Nephron progenitor cell (in vitro differentiated cells): ENCODE measurements at places on chromosomes 16 and 17.

DNA sequence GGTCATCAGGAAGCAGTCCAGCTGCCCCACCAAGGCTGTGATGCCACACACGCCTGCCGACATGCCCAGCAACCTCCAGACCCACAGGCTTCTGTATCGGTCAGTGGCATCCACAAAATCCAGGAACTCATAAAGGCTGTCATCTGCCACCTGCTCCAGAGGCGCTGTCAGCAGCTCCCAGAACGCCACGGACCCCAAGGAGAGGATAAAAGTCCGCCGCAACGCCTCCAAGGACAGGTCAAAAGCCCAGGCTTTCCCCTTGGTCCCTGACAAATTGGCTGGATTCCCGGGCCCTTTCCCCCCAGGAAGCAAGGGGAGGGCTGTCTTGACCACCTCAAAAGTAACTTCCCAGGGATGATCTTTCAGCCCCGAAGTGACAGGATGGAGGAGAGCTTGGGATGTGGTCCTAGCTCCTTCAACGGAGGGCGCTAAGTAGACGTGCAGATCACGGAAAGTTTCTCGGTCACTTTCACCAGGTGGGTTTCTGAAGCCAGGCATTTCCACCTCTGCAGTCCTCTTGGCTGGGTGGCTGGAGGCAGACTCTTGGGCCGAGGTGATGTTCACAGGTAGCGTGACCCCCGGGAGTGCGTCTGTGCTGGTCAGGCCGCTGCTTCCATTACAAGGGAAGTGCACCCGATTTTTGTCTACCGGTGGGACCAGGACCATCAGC, 854 bp downstream of the MFSD6L start:
- no peak for DNase-seq

GRCh38 chr17:56833809-56834379, at the start of the genes C17orf67 and DGKE:
Gene C17orf67 (minus strand): TSS chr17:56833920. CDS start chr17:56815810, 18,110 bp downstream.
Gene DGKE (plus strand): TSS chr17:56834151. CDS start chr17:56834796, 645 bp downstream.
- DNase-seq = peak; percentile 99

DNA sequence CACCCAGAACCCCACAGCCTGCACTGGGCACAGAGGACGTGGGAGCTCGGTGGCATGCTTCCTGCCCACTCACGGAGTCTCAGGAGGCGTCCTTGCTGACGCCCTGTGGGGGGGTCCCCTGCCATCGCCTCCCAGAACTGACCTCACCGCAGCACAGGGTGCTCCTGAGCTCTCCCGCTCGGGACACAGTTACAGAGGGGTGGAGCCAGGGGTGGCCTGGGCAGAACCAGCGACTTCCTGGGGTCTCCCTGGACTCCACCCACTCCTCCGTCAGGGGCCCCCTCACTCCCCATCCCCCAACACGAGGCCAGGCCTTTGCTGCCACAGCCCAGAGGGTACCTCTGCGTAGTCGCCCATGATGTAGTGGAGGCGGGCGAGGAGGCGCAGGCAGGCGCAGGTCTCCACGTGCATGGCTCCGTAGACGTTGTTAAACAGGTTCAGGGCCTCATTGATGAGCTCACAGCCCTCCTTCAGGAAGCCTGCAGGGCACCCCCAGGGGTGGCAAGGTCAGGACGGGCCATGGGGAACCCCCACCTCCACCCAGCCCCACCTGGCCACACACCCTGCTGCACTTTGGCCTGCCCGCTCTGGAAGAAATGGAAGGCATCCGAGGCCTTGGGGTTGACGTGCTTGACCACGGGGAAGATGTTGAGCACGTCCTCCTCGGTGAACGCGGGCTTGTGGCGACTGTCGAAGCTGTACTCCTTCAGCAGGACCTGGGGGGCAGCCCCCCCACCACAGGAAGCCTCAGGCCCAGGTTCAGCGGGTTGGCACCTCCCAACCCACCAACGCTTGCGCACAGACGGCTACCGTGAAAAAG, 17.8 kb downstream of the CLUH start:
- DNase-seq = no peak

GRCh38 chr17:39735882-39736281, 1.9 kb upstream of the GRB7 start:
- DNase-seq = no peak

DNA sequence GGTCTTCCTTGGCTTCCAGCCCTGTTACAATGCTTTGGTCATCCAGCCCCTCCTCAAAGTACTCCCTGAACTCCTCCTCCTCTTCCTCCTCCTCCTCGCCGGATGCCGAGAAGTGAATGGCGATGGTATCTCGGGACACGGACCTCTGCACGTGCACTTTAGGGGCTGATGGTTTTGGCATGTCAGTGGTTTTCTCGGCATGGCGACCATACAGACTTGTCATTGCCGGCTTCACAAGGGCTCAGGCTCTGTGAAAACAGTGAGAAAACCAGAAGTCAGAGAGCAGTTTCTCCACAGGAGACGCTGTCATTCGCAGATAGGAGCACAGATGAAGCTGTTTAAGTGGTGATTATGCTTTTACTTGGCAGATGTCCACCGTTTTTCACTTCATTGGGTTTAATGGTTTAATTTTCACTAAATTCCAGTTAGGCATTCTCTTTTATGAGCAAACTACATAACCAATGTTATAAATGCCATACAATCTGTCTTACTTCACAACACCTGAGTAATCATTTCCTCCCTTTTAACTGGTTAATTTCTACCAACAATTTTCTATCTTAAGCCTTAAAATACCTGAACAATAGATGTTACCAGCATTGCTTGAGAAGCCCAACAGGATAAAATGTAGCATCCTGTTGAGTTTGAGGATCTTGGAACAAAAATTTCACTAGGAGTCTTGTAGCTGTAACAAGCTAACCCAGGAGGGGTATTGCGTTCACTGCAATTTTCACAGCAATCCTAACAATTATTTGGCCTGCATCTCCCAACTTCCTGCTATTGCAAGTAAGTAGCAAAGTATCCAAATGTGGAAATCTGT, 48.9 kb downstream of the TEX2 start:
- DNase-seq = no peak

DNA sequence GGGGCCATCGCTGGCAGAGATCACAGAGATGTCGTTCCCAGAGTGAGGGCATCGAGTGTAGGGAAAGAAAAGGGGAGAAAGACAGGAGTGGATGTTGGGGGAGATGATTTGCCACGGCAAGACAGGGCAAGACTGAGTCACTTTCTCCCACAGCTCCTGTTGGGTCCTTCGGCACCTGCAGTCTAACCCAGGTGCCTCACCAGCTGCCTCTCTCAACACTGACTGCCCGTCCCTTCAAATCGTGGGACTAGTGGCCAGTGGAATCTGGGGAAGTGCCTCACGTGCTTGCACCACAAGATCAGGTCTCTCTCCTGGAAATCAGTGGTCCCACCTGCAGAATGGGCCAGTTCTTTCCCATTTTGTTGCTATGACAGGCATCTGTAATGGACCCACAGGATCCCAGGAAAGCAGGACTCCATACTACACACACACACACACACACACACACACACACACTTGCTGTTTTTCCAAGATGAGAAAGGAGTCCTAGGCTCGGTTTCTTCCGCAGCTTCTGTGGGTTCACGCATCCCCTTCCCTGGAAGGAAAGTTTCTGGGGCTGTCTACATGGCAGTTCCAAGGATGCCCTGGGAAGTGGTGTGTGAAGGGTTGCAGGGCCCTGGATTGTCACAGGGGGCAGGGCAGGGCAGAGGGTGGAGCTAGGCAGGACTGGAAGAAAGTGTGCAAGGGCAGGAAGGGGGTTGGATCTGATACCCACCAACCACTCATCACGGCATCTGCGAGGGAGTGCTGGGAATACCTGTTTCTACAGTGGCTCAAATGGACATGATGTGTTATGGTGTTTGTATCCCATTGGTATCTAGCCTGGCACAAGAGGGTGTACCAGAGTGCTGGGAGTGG, 10.2 kb upstream of the CBX8 start:
- DNase-seq = no peak

DNA sequence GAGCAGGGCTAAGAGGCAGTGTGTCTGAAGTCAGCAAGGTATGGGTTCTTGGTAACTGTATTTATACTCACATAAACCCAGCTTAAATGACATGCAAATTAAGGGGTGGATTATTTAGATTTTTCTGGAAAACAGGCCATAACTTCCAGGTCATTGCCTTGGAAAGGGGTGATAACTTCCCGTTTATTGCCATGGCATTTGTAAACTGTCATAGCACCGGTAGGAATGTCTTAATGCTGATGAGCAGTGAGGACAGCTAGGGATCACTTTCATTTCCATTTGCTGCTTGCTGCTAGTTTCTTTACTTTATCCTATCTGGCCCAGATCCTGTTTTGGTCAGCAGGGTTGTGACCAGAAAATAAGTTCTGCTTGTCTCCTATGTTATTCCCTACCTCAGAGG, 1336.7 kb downstream of the CDH11 start:
- DNase-seq = no peak

DNA sequence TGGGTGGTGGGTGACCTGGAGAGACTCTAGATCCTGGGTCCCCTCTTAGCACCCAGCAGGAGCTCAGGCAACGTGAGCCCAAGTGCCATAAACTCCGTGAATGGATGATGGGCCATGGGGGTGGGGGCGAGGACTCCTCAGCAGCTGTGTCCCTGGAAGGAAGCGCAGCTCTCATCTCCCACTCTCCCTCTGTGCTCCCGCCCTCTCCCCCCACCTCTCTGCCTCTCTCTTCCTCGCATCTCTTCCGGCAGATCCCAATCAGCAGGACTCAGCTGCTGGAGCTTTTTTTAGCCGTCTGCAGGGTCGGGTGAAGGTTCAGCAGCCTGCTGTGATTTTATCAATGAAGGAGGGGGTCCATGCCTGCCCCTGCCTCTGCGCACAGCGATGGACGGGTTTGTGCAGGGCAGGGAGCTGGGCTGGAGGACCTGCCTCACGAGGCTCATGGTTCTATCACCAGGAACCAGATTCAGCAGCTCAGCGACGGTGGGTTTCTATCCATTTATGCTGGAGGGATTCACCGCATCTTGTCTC, 8.3 kb downstream of the CCR7 start:
- DNase-seq = no peak

- peak; percentile 45 for DNase-seq
These were observed 1.7 kb downstream of the HOXB1 start for GRCh38 chr17:48528936-48529682.
